NCI-H526 treated with DMSO at 0.1 percent for 48 hours (cell line): ENCODE measurements at places on chromosomes 11 and 22.

DNA sequence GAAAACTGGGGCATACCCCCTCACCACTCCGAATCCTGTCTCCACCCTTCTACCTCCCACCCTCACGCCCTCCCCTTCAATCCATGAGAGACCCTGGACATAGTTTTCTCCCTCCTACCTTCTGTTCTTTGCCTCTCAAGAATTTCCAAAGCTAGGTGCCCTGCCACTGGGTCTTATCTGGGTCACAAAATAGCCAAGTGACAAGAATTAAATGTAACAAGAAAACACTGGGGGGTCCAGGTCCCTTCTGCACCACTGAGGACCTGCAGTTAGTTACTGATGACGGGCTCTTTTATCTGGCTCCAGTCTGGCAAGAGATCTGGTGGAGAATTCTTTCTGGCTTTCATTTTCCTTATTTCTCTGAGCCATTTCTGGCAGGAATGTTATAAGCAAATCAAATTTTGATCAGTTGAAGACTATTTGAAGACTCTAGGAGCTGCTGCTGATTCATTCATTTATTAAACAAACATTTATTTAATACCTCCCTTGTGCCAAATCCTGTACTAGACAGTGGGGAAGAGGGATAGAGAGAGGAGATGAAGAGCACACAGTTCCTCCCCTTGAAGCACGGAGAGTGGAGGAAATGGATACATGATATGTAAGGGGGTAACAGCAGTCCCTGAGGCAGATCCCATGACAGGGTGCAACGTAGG, 135.2 kb downstream of the RRAS2 start:
- DNase-seq = no peak

DNA sequence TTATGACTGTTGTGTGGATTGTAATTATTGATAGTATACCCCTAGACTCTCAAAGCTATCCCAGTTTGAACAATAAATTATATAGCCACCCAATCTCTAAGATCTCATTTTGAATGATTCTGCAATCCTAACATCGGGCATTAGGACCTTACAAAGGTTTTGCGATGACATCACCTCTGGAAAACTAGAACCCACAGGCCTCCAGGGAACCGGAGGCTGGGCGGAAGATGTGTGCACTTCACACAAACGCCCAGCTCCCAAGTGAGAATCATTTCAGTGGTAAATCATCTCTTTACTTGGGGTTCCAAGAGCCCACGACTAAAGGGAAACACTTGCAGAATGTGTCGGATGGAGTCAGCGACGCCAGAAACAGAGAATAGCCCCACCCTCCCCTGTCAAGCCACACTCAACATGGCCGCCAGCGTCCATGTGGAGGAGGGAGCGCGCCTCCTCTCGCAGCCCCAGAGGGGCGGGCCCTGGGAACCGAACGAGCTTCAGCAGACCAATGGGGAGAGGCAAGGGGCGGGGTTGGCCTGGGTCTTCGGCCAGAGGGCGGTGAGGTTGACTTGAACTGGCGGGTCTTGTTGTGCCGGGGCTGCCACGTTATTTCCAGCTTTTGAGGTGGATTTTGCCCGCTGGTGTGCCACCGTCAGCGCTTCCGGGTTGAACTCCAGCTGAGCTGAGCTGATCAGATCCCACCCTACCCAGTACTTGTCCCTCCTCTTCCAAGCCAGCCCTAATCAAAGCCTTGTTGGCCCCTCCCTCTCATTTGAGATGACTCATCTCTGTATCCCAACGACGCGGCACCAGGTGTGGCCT, 8.4 kb upstream of the MRPL48 start:
- peak; percentile 99 for DNase-seq

GRCh38 chr11:12224537-12224893, 114.1 kb downstream of the MICAL2 start:
- DNase-seq = no peak

DNA sequence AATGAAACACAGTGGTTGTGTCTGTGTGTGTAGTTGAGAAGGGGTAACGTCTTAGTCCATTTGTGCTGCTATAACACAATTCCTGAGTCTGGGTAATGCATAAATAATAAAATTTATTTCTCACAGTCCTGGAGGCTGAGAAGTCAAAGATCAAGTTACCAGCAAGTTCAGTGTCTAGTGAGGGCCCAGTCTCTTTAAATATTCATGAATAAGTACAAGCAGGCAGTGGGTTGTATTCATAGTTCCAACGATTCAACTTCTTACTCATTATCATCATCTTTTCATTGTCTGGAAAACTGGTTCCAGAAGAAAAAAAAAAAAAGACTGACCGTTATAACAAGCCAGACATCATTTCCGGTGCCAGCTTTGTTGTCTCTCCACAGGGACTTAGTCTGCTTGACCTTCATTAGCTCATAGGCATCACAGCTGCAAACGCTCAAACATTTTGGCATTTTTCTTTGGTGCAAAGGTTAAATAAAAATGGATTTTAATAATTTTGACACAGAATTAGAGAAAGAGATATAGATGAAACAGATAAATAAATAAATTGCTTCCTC, 1297.5 kb downstream of the LRRC4C start:
- DNase-seq = no peak

GRCh38 chr11:19605520-19606371, 106.9 kb upstream of the NAV2 start:
- DNase-seq = no peak

GRCh38 chr11:11420899-11421285, 67.8 kb upstream of the CSNK2A3 start:
- DNase-seq = no peak

DNA sequence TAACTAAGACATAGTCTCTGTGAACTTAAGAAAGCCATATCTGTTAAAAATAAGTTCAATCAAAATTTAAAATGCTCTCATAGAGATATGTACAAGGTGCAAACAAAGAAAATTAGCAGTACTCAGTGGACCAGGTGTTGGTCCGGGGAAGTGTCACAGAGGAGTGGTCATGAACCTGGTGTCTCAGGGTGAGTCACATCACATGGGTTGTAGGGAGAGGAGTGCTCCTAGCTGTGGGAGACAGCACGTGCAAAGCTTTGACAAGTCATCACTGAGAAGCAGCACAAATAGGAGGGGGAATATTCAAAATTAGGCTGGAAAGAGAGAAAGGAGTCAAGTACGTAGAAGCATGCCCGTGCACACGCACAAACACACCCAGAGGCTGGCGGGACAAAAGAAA, 438.1 kb downstream of the NTM start:
- DNase-seq = no peak

DNA sequence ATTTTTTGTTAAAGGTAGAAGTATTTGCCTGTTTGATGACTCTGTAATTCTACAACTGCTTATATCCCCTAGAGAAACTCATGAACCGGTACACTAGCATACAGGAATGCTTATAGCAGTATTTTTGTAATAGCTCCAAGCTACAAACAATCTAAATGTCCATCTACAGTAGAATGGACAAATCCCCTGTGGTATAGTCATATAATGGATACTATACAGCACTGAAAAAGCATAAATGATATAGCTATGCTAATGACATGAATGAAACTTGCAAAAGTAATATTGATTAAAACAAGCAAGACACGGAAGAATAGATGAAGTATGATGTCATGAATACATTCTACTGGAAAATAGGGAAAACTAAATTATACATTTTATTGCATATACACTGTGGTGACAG, 142.9 kb downstream of the CEP164 start:
- no peak for DNase-seq

DNA sequence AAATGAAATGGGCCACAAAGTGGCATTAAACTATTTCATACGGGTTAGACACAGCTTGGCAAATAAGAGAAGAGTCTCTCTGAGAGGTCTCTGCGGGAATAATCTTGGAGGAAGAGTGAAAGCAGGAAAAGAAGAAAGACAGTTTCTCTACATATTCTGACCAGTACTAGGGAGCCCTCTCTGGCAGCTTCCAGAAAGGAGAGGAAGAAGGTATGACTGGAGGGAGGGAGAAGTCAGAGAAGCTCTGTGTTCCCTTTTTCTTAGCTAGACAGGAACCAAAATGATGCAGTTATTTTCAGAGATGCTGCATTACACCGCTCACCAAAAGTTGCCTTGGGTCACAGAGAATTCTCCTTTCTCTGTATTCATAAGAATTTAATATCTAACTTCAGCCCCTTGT, 382.1 kb downstream of the KCNA4 start:
- DNase-seq = no peak

- no peak for DNase-seq
Observed at GRCh38 chr22:39348909-39349505, 784 bp upstream of the SYNGR1 start.

GRCh38 chr11:128686745-128687177, 7.1 kb upstream of the FLI1 start:
- DNase-seq = peak; percentile 72

DNA sequence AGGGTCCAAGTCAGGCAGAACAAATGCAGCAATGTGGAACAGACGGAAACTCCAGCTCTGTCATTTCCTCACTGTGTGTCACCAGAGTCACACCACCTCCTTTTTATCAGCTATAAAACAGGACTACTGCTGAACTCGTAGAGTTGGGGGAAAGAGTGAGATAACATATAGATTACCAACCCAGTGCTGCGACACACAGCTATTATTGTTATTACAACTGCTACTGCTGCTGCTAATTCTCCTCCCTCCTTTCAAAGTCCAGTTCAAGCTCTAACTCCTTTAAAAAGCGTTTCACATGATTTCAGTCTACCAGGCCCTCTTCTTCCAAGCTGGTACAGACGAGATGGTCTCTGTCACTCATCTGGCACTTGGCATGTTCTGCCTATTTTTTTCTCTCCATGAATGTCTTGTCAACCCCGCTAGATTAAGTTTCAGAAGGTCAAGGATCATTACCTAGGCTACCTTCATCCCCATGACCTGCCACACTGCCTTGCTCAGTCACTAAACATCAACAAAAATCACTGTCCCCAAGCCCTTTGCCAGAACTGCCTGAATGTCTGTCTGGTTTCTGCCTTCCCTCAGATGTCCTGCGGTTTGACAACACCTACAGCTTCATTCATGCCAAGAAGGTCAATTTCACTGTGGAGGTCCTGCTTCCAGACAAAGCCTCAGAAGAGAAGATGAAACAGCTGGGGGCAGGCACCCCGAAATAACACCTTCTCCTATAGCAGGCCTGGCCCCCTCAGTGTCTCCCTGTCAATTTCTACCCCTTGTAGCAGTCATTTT, 3.7 kb upstream of the MTFP1 start:
- no peak for DNase-seq

DNA sequence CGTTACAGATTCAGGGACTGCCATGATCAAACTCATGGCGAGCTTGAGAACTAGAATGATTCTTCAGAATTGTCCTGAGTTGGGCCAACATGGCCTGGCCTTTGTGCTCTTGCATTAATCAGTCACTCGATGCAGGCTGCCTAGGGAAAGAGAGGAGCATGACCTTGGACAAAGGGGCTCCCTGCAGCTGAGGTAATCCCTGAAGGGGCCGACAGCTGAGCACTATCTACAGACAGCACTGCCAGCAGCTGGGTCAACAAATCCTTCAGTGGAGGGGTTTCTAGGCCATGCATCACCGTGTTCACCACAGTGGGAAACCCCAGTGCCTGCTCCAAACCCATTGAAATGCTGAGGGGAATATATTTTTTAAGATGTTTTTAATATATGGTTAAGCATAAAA, 159.5 kb upstream of the POU2AF2 start:
- DNase-seq = no peak

GRCh38 chr11:4181782-4182721, 87.5 kb downstream of the RRM1 start:
- DNase-seq = peak; percentile 33

DNA sequence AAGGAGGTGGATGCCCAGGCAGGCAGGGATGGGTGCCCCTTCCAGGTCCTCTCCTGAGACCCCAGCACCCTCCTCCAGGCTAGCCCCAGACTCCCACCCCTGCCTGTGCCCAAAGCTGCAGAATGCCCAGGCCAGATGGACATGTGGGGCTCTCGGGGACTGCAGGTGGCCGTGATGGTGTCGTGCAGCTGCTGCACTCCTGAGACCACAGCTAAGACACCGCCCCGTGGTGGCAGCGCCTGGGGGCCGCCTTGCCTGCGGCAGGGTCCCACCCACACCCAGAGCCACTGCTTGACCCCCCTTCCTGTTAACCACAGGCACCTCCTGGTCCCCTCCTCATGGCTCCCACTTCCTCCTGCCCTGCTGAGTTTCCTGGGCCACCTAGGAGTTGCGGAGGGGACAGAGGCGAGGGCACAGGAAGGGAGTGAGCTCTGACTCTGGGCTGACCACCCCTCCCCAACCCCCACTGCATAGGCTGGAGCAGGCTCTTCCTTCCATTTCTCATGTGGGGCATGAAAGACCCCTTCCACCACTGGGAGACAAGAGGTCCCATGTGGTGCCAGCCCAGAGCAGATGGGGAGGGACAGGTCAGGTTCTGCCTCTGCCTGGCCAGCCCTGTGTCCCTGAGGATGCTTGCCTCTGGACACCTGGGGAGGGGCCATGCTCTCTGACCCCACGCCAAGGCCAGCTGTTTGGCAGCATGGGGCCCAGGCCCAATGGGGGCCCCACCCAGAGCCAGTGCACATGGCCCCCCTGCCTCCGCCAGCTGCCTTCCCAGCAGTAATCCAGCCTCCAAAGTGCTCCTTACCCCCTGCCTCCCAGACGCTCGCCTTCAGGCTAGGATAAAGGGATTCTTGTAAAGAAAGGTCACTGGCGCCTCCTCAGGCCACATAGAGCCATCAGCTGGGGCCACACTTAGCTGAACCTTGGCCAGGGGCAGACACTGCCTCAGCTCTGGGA, 29.3 kb downstream of the OSBPL5 start:
- DNase-seq = no peak

- no peak for DNase-seq
Observed at GRCh38 chr11:10866893-10867331, 9.1 kb upstream of the ZBED5 start.

DNA sequence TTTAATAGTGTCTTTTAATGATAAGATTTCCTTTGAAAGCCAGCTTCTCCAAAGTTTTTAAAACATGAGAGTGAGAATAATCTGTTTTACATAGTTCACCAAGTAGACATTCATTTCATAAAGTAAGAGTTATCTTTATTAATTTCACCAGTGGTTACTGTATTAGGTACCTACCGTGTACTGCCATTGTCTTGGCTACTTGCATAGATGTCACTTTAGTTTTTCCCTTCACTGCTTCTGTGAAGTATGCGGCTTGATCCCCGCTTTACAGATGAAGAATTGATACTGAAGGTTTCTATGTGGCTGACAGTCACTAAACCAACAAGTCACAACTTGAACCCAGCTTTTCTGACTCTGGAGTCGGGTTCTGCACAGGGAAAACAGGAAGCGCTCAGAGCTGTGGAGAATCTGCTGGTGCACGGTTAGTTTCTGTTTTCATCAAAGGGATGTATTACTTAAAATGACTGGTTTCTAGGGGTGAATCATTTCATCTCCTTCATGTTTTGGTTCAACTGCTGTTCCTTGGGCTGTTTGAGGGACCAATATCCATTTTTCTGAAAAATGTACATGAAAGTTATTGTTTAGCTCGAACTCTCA, 39.3 kb upstream of the MYO18B start:
- DNase-seq = no peak
